ENCODE measurements at places on chromosomes 13 and 19.

- no peak for DNase-seq
These were observed 109.1 kb downstream of the PCDH9 start for GRCh38 chr13:67120872-67121531.

GRCh38 chr19:36059180-36059910 is 4.6 kb downstream of the WDR62 start:
- no peak for DNase-seq

- DNase-seq = no peak
These were observed 14.6 kb downstream of the PDS5B start for GRCh38 chr13:32600890-32601289.

- peak; percentile 16 for DNase-seq
These were observed 1.6 kb upstream of the BBC3 start for GRCh38 chr19:47232422-47233211.

- peak; percentile 48 for DNase-seq
These were observed 9.7 kb downstream of the NAXD start for GRCh38 chr13:110624766-110625756.

DNA sequence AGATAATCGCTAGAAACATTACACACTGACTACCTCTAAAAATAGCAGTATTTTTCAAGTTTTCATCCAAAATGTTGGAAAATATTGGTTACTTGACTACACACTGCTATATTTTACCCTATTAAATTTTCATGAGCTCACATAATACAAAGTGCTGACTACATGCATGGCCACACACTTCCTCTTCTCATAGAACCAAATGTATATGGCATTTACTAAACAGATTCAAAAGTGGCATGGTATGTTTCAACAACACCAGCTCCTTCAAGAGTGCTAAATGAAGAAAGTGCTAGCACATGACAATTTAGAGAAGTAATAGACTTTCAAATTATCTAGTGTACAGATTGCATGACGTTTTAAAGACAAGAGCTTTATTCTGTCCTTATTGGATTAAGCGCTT is 780.4 kb upstream of the SLITRK6 start:
- no peak for DNase-seq

GRCh38 chr19:50047671-50048070 is 21.9 kb downstream of the ZNF473 start:
- no peak for DNase-seq

- no peak for DNase-seq
These were observed 4.6 kb downstream of the ZNF805 start for GRCh38 chr19:57245066-57245465.

- DNase-seq = peak; percentile 62
These were observed at the start of gene C19orf85 for GRCh38 chr19:55464662-55465054. TSS of gene C19orf85 (minus strand) at chr19:55464751. CDS start at chr19:55464554, 197 bp downstream.

DNA sequence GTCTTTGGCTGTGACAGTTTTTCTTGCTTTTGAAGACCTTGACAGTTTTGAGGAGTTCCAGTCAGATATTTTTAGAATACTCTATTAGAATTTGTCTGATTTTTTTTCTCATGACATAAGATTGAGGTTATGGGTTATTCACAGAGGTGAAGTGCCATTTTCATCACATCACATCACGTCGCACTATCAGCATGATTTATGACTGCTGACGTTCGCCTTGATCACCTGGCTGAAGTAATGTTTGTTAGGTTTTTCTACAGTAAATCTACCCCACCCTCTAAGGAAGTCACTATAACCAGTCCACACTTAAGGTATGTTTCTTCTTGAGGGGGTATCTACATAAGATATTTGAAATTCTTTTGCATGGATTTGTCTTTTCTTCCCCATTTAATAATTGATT is 169.7 kb downstream of the NDFIP2 start:
- no peak for DNase-seq

- DNase-seq = no peak
These were observed 110.4 kb downstream of the RAB20 start for GRCh38 chr13:110450941-110451730.

DNA sequence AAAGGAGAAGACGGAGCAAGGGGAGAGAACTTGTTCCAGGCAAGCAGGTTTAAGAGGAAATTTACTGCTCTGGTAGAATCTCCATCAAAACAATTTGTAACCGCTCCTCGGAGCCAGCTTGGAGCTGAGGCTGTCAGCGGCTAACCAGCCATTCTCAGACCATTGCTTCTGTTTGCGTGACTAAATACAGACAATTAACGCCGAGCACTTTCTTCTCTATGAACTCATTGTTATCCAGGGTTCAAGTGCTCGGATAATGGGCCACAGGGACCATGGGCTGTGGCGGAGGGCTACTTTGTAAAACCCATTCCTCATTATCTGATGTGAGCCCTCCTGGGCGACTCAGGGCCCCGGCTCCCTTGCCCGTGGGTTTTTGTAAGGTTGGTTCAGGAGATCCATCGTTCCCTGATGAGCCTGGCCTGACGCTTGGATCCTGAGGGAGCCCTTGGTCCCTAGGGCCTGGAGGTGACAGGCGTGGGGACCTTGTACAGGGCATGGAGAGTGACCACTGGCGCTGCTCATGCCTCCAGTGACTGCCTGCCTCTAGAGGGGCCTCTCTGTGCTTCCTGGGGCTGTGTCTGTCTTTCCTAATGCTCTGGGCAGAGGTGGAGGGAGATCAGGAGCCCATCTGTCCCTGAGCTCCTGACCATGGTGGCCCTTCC is 61.5 kb upstream of the ZNF536 start:
- no peak for DNase-seq

DNA sequence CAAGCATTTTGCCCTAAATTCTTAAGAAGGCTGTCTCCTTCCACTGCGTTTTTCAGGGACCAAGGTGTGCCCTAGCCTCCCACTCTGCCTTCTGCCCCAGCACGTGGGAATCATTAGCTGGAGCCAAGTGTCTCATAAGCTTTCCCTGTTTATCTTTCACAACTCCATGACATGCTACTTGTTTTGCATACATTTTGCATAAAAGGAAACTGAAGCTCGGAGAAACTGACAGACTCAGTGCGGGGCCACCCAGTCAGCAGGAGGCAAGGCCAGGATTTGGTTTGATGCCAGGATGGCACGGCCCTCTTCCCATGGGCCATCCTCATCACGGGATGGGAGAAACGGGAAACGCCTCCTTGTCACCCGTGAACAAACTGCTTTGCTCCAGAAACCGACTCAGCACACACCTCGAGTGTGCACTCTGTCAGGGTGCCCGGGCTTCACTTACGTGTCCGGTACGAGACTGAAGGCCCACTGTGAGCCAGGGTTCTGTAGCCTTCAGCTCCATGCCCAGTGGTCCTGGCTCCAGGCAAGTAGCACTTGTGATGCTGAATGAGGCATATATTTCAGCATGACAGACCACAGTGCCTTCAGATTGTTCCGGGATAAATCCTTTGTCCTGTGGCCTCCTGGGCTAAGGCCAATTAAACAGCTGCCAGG is 9.6 kb downstream of the CEBPA start:
- DNase-seq = peak; percentile 33

GRCh38 chr19:14310055-14310454 is 71.2 kb upstream of the ADGRE5 start:
- DNase-seq = no peak

GRCh38 chr13:91242652-91243051 is 104.8 kb upstream of the MIR17HG start:
- no peak for DNase-seq

GRCh38 chr19:47157431-47158321 is 27.0 kb downstream of the SAE1 start:
- DNase-seq = peak; percentile 76

- peak; percentile 66 for DNase-seq
These were observed 30.3 kb downstream of the CRYL1 start for GRCh38 chr13:20495087-20496023.

- no peak for DNase-seq
These were observed at the start of gene FPR2 for GRCh38 chr19:51760697-51761356. TSS of gene FPR2 (plus strand) at chr19:51761180. CDS start at chr19:51768659, 7,479 bp downstream.

DNA sequence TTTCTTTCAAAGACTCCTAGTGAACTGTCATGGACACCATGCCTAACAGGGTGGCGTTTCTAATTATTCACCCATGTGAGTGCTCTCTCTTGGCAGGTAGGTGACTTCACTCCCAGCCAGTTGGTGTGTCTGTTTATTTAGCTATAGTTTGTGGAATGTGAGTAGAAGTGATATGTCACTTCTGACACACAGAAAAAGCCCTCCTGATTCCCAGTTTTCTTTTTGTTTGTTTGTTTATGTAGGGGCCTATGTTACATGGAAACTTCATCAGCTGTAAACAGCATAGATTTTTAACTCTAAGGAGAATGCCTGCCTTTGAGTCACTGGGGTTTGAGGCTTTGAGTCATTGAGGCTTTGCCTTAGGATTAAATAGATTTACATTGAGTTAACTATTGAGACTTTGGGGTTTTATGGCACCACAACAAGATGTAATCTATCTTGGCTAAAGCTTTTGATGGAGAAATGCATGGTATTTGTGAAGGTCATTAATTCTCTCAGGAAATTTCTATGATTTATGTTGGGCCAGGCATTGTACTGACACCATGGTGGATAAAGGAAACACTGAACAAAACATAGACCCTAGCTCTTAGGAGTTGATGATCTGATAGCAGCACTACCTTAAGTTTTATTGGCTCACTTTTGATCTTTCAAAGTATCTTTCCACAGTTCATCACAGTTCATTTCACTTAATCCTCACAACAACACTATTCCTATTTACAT is 45.3 kb downstream of the UFM1 start:
- no peak for DNase-seq

- DNase-seq = no peak
These were observed 4.6 kb downstream of the KLF12 start for GRCh38 chr13:74129500-74130191.
